Stimulated activated CD4-positive, alpha-beta T cell treated with anti-CD3 and anti-CD28 coated beads, Interleukin-12 subunit alpha, Interleukin-12 subunit beta, amount 100 ng/mL, for 24 hours (primary cell): ENCODE measurements at places on chromosomes 4 and X.

DNA sequence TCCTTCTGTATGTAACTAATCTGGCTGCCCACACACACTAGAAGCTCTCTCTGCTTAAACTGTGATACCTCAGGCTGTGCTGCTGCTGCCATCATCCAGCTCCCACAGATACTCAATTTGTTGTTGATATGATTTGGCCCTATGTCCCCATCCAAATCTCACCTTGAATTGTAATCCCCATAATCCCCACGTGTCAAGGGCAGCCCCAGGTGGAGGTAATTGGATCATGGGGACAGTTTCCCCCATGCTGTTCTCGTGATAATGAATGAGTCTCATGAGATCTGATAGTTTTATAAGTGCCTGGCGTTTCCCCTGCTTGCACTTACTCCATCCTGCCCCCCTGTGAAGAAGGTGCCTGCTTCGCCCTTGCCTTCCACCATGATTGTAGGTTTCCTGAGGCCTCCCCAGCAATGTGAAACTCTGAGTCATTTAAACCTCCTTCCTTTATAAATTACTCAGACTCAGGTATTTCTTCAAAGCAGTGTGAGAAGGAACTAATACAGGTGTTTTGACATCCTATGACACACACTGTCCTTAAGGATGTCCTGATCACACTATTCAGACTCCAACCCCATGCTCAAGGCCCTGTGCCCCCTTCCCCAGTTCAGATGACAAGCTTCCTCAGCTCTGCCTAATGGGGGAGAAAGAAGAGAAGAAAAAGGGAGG lies 2.9 kb upstream of the ATOH1 start:
- DNase-seq = no peak

GRCh38 chr4:26074712-26075430 lies 160.9 kb downstream of the SMIM20 start:
- peak; percentile 65 for DNase-seq

DNA sequence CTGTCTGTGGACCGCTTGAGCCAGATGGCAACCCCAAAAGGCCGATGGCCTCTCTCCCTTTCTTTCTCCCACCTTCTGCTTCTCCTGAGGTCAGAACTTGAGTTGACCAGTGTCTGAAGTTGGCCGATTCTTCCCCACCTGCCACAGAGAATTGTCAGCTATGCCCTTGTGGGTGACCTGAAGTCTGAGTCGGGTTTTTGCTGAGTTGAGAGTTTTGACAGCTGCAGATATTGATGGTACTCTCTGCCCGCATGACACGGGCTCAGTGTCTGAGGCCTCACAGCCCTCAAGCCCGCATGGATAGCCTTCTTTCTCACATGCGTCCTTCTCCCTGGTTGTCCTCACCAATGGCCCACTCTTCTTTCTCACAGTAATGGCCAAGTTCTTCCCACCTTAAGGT lies 111.0 kb downstream of the EFNB1 start:
- no peak for DNase-seq

DNA sequence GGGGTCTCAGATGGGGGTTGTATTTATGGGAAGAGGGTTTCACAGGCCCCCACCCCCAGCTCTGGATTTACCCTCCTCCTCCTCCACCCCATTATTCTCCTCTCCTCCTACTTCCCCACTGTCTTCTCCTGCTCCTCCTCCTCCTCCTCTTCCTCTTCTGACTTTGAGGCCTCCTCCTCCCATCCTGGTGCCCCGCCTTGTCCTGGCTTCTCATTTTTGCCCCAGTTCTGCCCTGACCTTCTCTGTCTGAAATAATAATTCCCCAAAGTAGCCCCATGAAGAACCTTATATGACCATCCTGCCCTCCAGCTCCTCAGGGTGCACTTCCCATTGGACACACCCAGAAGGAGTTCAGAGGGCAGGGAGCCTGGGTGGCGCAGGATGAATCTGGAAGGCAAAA lies 351.4 kb upstream of the GATB start:
- no peak for DNase-seq

- DNase-seq = no peak
These were observed 65.9 kb downstream of the ANTXR2 start for GRCh38 chr4:80006935-80007744.
